Muscle of arm (tissue), 14 donors: ENCODE measurements at places on chromosomes 6 and 20.

DNA sequence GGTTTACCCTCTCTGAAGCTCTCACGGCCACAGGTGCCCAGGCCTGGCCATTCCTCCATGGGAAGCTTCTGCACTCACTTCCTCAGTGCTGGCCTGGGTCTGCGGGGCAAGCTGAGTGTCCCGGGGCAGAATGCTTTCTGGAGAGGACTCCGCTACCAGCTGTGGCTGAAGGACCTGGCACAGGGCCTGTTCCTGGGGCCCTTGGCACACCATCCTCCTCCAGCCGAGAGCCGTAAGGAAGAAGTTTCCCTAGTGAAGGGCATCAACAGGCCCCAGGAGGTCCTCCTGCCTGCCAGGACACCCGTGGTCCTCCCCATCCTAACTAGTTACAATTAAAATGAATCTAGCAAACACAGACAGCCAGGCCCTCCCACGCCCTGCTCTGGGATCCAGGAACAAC is 14.0 kb upstream of the KCNK15 start:
- DNase-seq, result no peak

GRCh38 chr20:4637081-4637797 is 84.5 kb upstream of the PRND start:
- DNase-seq, result no peak

GRCh38 chr6:29510746-29511300 is 23.1 kb upstream of the MAS1L start:
- no peak for DNase-seq

DNA sequence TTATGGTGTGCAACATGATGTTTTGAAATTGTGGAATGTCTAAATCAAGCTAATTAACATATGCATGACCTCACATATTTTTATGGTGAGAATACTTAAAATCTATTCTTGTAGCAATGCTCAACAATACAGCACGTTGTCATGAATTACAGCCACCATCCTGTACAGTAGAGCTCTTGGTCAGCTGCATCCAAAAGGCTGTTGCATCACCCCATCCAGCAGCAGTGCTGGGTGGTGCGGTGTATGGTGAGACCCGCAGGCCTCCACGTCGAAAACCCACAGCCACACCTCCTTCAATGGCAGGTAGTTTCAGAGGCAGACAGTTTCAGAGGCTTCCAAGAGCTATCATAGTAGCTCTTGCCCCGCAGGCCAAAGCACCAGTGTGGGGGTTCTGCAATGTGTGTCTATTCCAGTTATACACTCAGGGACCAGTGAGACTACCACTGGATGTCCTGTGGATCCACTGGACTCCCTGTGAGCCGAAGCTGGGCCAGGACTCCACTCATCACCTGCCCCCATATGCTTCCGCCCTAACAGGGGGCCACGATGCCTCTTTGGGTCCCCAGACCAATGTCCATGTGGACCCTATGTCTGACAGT is 23.4 kb downstream of the PACSIN1 start:
- DNase-seq, result no peak

DNA sequence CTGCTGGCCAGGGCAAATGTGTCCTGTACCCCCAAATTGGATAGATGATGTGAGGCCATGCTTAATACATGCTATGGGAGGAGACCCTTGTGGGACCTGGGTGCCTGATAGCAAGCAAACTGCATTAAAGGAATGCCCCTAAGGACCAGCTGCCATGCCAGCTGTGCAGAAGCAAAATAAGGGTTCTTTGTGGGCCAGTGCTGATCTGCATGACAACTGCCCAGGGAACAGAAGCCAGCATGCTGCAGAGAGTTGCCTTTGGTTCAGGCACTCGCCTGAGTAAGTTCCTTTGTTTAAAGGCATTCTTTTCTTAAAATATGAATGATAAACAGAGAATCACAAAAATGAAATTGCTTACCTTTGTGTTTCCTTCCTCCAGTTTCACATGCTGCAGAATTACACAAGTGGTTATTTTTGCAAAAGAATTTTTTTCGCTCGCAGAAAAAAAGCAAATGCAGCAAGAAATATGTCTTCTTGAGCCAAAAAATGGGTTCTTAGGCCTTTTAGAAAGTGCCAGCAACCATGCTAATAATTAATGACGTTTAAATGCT is 6.9 kb upstream of the SYNDIG1 start:
- peak; percentile 15 for DNase-seq

GRCh38 chr6:43405354-43405753 is 22.0 kb upstream of the ABCC10 start:
- DNase-seq, result no peak

GRCh38 chr6:118317581-118318563 is 230.2 kb upstream of the PLN start:
- DNase-seq, result peak; percentile 19
